Stimulated activated CD8-positive, alpha-beta memory T cell treated with anti-CD3 and anti-CD28 coated beads, Interleukin-2, amount 100 ng/mL, for 1 hour (primary cell): ENCODE measurements at places on chromosomes 1 and 21.

DNA sequence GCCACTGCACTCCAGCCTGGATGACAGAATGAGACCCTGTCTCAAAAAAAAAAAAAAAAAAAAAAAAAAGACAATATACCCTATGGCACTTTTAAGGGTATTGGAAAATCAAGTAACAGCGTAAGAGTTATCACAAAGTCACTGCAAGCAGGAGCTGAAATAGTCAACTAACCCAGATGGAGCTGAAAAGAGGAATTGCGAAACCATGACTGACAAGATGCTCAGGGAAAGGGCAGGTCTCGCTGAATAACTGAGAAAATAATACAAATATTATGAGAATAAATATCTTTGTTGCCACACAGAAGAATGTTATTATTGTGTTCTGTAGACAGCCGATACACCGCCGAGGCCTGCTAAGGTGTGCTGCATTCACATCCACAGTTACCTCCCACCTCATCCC, 17.8 kb downstream of the HLCS start:
- DNase-seq: no peak

DNA sequence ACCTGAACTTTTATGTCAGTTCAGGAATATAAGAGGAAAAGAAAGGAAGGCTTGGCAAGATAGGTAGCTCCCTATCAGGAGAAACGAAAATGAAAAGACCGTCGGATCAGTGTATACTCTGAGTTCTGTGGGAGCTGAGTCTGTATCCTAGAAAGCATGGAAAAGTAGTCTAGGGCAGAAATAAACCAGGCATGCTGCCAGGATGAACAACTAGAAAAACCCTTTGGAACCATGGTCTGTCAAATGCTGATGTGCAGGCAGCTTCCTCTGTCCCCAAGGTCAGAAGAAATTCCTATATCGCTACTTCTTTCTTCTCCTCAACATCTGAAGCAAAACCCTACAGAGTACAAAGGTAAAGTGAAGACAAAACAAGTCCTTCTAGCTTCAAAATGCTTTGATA, 268.8 kb downstream of the ST6GALNAC3 start:
- DNase-seq: no peak

DNA sequence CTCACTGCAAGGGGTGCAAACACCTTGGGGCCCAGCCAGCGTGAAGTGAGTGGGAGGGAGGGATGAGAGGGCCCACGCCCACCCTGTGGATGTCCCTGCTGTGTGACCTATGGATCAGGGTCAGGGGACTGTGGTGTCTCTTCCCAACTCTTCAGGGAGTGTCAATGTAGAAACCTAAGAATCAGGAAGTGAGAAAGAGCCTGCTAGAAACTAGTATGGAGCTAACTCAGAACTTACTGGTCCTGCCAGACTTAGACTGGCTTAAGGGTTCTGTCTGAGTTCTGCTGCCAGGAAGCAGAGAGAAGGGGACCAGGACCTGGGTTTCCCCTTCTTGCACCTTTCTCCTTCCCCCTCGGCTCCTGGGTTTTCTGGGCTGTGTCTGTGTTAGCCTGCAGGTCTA, 1.8 kb upstream of the IL10 start:
- no peak for DNase-seq

GRCh38 chr21:17045214-17045853, 467.5 kb upstream of the CXADR start:
- DNase-seq: no peak

- DNase-seq: no peak
These were observed 303.6 kb upstream of the FAM78B start for GRCh38 chr1:166470441-166470840.

DNA sequence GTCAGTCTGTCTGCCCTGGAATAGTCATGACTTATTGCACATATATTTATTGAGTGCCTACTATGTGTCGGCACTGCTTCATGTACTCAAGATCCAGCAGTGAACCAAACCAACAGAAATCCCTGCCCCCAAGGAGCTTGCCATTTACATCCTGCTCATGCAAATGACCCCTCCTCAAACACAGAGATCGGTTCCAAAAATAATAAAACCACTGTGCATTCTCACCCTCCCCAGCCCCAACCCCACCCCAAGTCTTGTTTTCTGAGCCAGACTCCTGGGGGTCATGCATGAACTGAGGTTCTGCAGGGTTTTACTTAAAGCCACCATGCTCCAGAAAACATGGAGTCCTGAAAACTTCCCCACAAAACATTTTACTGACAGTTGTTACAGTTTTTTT, 61.9 kb downstream of the KIAA0040 start:
- no peak for DNase-seq

DNA sequence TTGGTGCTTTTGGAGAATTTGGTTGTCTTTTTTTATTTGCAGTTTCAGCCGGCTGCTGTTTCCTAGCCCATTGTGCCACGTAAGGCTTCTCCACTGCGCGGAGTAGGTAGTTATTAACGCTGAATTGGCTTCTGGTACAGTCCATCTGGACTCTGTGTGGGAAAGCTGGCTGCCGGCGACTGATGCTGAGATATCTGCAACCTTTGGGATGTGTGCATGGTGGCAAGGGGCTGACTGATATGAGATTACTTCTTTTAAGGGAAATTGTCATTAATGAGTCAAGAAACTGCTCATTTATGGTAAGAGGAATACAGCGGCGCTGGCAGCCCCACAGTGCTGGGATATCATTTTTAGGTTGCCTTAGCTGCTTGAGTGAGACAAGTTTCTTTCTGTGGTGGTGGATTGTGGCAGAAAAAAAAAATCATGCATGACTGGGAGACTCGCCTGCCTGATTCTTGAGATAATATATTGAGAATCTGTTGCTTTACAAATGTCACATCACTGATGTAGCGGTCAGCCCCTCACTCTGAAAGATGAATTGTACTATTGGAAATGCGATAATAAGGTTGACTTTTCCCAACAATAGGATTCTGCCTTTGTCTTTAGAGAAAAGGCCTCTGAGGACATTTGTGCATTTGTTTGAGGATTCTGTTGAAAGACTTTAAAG, 2.5 kb upstream of the ELAVL4 start:
- DNase-seq: no peak

GRCh38 chr1:233143241-233143640, 152.3 kb downstream of the PCNX2 start:
- no peak for DNase-seq

DNA sequence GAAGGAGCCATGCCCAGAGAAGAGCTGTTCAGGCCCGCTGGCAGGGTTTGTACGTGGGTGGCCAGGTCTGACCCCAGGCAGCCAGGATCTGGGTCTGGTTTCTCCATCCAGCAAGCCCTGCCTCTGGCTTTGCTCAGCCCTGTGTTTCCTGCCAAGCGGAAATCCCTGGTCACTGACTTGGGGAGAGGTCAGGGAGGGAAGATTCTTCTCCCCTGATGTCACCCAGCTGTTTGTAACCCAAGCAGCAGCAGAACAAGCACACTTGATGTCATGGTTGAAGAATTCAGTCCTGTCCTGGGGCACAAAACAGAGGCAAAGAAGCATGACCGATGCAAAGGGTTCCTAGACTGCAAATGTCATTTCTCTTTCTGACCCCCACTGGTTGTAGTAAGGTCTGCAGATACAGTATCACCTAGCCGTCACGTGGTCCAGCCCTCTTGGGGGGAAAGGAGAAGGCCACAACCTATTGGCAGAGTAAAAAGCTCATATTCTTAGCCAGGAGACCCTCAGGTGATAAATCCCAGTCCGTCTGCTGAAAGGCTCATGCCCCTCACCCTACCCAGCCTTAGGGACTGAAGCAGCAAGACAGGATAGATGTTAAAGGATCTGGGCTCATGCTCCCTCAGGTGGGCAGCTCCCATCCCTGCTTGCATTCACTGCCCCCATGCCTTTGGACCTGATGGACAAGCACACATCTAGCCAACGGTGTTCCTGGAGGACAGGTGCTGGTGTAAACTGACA, 120.9 kb downstream of the SYT2 start:
- DNase-seq: no peak
